Cortex of kidney (tissue), 1 donor: ENCODE measurements at places on chromosomes 16 and 17.

DNA sequence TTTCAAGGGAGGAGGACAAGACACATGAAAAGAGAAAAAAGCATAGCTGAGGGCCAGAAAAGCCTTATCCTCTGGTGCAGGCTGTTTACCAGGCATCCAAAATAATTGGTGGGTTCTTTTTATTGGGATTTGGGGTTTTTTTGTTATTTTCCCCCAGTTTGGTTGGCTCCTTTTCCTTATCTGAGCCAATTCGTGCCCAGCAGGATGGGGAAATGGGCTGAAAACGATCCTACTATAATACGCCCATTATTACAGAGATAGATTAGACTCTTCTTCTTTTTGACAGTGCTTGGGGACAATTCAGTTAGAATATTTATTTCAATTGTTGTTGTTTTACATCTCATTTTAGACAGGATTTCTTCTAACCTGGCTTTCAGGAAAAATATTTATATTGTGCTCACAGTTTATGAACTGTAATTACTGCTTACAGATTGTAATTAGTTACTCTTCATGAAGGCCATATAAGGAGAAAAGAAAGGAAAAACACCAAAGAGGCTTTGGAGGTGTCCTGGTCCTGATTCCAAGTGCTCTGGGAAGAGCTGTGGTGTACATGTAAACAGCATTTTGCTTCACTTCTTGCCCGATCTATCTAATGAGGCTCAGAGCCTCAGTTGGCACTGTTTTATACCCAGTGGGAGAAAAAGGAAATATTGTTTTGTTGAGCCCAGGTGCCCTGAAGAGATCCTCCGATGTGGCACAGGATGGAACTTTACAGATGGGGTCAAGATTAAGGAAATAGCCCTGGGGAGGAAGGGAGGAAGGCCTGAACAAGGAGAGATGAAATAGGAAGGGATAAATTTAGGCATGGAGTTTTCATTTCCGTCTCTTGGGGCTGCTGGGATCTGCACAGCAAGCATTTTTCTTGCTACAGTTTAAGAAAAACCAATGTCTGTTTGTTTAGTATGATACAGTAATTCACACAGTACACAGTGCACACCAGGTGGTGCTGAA, 611 bp upstream of the ANKRD40 start:
- DNase-seq = no peak

DNA sequence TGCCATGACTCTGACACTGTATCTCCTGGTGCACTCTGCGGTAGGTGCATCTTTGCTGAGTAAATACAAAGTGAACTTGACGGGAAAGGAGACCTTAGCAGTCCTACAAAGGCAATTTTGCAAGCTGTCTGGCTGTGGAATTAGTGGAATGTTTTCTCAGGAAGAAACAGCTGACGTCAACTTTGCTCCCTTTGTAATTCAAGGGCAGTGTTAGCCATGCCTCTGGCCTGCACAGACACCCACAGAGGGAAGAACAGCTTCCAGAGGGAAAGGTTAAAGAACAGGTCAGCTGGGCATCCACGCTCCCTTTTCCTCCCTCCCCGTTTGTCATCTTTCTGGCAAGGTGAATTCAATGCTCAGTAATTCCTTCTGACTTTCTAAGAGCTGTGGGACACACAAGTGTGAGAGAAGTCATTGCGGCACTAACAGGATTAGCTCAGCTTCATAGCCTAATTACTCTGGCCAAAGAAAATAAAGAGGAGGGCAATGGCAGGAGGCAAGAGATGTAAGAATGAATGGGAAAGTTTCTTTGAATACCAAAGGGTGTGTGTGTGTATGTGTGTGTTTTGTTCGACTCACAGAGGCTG, 476.9 kb upstream of the GOT2 start:
- no peak for DNase-seq

- DNase-seq = no peak
These were observed 11.5 kb downstream of the HAS3 start for GRCh38 chr16:69116906-69117305.

GRCh38 chr17:42518046-42518754, 17.8 kb upstream of the NAGLU start:
- no peak for DNase-seq

DNA sequence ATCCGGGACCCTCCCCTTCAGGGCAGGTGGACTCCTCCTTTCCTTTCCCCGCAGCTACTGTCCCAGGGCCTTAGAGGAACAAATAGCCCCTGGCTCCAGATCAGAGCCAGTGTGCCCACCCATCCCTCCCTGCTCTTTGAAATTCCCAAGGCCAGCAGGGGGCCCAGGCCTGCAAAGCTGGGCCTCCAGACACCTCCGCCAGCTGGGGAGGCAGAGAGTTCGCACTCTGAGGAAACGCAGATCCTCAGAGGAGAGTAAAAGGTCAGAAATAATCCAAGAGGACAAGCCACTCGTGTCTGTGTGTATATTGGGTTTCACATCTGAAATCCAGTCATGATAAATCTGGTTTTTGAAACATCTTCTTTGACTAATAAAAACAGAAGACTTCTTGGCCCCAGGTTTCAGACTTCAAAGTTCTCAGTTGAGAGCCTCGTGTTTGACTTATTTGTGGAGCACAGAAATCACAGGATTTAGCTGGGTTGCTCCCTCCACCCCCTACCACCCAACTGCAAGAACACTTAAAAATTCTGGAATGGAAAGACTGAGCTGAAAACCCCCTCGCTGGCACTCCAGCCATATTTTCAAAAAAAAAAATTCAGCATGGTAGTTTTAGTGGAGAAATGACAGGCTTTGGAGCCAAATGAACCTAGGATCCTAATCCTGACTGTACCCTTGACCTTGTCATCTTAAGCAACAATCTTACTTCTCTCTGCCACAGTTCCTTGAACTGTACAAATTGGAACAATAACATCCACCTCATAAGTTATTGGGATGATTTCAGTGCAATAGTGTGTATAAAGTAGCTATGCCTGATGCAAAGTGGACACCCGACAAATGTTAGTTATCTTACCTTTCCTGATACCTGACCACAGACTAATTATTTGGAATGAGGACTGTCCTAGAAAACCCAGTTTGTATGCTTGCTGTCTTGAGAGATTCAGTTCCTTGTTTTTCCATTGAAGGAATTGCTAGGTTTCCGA, 44.5 kb upstream of the TBX2 start:
- no peak for DNase-seq

GRCh38 chr16:69250081-69250480, 61.1 kb upstream of the VPS4A start:
- DNase-seq = no peak

GRCh38 chr17:28812748-28813377, 29.7 kb downstream of the FAM222B start:
- no peak for DNase-seq

DNA sequence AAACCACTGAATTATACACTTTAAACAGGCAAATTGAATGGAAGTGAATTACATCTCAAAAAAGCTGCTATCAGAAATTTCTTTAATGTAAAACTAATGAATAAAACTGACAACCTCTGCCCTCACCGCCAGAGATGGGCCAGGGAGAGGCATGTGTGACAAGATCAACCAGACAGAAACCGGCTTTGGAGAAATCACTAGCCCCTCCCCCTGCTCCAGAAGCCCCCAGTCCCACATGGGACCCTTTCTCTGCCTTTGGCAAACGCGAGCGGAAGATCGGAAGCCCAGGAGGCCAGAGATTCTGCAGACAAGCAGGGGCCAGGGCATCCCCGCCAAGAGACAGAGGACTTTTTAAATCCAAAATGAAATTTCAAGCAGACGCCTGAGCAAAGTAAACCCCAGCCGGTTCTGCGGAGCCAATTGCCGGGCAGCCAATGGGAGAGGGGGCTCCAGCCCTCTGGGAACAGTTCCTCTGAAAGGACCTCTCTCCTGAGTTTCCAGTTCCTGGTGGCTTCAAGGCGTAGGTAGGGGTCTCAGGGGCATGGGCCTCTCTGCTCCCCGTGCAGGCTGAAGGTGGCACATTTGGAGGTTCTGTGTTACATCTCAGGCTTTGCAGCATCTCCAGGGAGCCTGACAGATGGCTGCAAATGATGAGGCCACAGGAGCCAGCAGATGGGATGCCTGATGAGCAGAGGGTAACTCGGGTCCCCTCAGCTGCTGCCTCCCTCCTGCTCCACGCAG, 118.1 kb downstream of the GSG1L start:
- DNase-seq = no peak

DNA sequence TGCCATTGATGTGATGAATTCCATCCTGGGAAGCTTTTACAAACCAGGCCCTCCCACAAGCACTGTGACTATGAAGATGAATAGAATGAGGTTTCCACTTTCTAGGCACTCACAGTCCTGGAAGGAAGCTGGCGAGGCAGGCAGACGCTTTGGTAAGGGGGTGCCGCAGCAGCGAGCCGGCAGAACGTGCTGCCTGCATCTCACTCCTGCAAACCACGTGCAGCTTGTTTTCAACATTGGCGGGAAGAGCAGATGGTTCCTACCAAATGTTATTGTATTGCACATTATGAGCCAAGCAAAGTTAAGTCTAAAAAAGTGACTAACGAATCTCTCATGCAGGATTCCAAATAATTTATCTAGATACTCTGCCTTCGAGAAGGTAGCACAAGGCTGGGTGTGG, 3.7 kb upstream of the DNAI2 start:
- DNase-seq = no peak

GRCh38 chr16:24516900-24517669, 22.3 kb upstream of the RBBP6 start:
- no peak for DNase-seq

DNA sequence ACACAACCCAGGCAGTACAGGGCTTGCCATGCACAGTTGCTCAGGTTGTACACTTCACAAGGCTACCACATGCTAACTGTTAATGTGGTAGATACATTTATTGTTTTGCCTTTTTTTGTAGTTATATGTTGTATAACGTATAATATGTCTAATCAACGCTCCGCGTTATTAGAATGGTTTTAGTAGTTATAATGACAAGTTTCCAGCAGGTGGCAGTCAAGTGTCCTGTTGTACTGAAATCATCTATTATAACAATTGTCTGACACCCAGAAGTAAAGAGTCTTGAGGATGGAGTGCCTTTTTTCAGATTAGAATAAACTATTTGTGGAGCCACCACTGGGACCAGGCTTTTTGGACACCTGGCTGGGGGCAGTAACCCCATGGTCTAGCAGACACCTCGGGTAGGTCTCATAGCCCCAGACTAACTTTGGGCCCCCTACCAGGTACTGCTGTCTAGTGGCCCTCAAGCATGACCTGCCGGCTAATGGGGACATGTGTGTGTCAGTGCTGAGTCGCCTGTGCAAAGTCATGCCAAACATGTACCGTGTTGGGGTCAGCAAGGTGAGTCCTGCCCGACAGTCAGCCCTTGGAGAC, 32.8 kb downstream of the MYO15A start:
- no peak for DNase-seq

GRCh38 chr17:17754719-17755686, 73.7 kb downstream of the RAI1 start:
- DNase-seq = no peak

DNA sequence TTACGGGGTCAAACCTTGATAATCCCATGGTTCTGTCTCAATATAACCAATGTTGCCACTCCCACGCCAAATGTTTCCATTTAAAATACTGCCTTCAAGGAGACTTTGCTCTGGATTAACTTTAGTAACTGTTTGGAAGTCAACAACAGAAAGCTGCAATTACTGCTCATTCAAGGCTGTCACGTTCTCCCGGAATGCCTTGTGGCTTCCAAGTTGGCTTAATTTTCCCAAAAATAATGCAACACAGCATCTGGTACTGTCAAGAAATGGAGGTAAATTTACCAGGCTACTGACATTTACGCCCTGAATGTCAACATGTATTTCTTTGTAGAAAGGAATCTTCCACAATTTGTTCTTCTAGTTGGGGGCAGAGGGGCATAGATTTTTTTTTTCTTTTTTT, 38.2 kb downstream of the GPRC5B start:
- no peak for DNase-seq

DNA sequence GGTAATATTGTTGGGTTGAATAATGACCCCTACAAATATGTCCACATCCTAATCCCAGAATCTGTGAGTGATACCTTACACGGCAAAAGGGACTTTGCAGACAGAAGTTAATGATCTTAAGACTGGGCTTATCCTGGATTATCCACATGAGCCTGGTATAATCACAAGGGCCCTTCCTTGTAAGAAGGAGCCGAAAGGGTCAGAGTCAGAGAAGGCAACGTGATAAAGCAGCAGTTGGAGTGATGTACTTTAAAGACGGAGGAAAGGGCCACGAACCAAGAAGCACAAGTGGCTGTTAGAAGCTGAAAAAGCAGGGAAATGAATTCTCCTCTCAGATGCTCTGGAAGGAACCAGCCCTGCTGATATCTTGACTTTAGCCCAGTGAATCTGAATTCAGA, 137.8 kb downstream of the UTP18 start:
- DNase-seq = no peak

DNA sequence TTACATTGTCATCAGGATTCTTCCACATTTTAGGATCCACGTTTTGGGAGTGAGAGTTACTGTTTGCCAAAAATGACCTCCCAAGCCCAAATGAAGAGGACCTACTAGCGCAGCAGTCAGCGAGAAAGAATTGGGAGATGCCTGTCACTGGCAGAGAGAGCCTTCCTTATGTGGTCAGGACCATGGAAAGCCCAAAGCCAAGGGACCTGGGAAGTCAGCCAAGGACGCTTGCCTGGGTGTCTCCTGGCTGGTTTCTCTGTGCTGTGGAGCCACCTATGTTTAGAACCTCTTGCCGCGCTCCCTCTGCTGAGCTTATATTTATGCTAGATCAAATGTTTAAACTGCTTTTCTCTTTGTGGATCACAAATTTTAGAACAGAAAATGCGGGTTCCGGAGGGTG, 24.9 kb upstream of the RHBDL3 start:
- DNase-seq = no peak

- no peak for DNase-seq
These were observed 177.5 kb downstream of the VPS53 start for GRCh38 chr17:537133-537532.

- DNase-seq = no peak
These were observed 4.3 kb upstream of the APRT start for GRCh38 chr16:88815901-88816589.

- no peak for DNase-seq
These were observed 66.8 kb downstream of the RTN4RL1 start for GRCh38 chr17:1958134-1958881.

DNA sequence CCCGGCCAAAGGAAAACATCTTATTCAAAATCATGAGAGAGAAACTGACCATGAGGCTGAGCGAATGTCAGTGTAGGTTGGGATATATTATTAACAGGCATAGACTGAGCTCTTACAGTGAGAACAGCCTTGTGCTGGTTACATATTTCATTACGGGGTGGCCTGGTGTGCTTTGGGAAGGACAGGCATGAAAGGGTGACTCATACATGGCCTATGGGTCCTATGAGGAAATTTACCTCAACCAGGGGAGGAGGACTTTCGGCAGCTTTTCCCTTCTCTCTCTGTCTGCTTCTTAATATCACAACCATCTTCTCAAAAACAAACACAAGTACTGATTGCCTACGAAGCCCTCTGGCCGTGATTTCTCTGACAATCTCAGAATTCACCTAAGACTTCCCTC, 579.1 kb downstream of the CDH13 start:
- no peak for DNase-seq
